ENCODE measurements at places on chromosomes 2 and 18. TPM values are rescaled to one million over a fixed set of nuclear protein-coding genes. Genes with fewer than 3 reads are reported as not detected.

GPR75 gene
- total RNA-seq: 2.8 TPM

EPB41L3 gene
- 64.6 TPM for total RNA-seq

PCGF1 gene
- 42.1 TPM for total RNA-seq

BBS5 gene
- total RNA-seq: 3.7 TPM

PROKR1 gene
- not detected for total RNA-seq

YES1 gene
- total RNA-seq: 48.8 TPM

CTAGE1 gene
- not detected for total RNA-seq

LYPD6B gene
- total RNA-seq: 8.0 TPM

MROH2A gene
- total RNA-seq: 0.80 TPM

STPG4 gene
- total RNA-seq: not detected

COL4A4 gene
- total RNA-seq: under 0.01 TPM

ALS2 gene
- 27.5 TPM for total RNA-seq

ALPI gene
- total RNA-seq: not detected

TPO gene
- not detected for total RNA-seq

All from Daoy (cell line).